ENCODE measurements at places on chromosomes 16 and 17. TPM values are rescaled to one million over a fixed set of nuclear protein-coding genes. Genes with fewer than 3 reads are reported as not detected.

Gene C17orf100
- polyA plus RNA-seq, result 0.84 TPM

Gene RNPS1
- polyA plus RNA-seq, result 73.9 TPM

Gene KRT25
- not detected for polyA plus RNA-seq

Gene IRX5
- 19.4 TPM for polyA plus RNA-seq

Gene DPEP2NB
- not detected for polyA plus RNA-seq

Gene KRTAP17-1
- not detected for polyA plus RNA-seq

Gene CCL23
- polyA plus RNA-seq, result 0.42 TPM

Gene CES1
- polyA plus RNA-seq, result 21.8 TPM

Gene SLC2A4
- polyA plus RNA-seq, result 107 TPM

Gene TSNAXIP1
- polyA plus RNA-seq, result 0.67 TPM

Gene EVPL
- polyA plus RNA-seq, result 0.04 TPM

Gene TBC1D3C
- polyA plus RNA-seq, result 0.61 TPM

Gene BRD7
- 35.5 TPM for polyA plus RNA-seq

Gene NPIPB13
- 1.9 TPM for polyA plus RNA-seq

Gene COX4I1
- polyA plus RNA-seq, result 5,448 TPM

Gene ASPA
- polyA plus RNA-seq, result 0.88 TPM

Gene GHDC
- 6.2 TPM for polyA plus RNA-seq

Gene UNC45B
- polyA plus RNA-seq, result 49.1 TPM

Gene ZNF598
- polyA plus RNA-seq, result 9.4 TPM

Gene TEX19
- polyA plus RNA-seq, result not detected

Gene PEX12
- 5.3 TPM for polyA plus RNA-seq

Gene SPN
- polyA plus RNA-seq, result 1.3 TPM

Measured in heart left ventricle (tissue), 16 donors.